EL (cell line): ENCODE measurements at places on chromosomes 1 and 21.
A peak's percentile ranks its signal among the peaks of the same experiment; 100 is the strongest.

DNA sequence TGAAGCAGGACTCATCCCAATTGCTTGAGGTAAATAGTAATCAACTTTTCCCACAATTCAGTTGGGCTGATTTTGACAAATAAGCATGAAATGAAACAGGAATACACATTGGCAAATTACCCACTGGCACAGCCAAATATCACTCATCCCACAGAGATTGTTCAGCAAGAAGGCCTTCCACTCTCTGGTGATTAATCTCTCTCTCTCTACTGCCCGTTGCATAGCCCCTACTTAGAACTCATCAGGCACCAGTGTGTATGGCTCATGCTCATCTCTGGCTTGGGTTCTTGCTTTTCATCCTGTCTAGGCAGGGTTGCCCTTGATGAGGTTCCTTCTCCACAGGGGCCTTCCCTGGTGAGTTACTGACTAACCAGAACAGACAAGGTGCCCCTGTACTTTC lies 1.1 kb downstream of the BSDC1 start:
- peak; percentile 35 for DNase-seq

- DNase-seq, result no peak
Measured at GRCh38 chr1:3852711-3853485, 4.1 kb downstream of the CEP104 start.

DNA sequence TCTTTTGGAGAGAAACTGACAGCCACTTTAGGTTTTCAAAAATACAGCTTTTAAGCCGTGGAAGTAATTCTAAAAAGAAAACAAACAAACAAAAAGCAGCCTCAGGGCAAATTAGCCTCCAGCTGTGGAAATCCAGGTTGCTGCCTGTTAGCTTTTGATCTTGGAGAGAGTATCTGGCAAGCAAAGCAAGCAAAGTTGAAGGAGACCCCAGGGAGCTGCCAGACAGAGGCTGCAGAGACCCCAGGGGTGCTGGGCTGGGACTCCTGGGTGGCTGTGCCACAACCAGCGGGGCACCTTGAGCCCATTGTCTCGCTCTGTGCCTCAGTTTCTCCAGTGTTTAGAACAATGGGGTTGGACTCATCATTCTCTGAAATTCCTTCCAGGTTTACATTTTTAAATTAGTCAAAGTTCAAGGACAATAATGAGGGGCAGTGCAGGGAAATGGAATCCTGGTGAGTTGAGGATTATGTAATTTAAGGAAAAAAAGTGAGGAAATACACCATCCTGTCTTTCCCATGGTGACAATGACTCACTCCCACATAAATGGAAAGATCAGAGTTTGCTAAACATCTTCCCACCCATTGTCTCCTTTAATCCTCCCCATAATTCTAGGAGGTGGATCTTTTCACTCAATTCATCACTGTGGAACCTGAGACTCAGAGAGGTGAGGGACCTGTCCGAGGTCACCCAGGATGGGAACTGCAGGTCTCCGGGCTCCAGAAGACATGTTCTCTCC lies 480.5 kb downstream of the MATN1 start:
- no peak for DNase-seq

DNA sequence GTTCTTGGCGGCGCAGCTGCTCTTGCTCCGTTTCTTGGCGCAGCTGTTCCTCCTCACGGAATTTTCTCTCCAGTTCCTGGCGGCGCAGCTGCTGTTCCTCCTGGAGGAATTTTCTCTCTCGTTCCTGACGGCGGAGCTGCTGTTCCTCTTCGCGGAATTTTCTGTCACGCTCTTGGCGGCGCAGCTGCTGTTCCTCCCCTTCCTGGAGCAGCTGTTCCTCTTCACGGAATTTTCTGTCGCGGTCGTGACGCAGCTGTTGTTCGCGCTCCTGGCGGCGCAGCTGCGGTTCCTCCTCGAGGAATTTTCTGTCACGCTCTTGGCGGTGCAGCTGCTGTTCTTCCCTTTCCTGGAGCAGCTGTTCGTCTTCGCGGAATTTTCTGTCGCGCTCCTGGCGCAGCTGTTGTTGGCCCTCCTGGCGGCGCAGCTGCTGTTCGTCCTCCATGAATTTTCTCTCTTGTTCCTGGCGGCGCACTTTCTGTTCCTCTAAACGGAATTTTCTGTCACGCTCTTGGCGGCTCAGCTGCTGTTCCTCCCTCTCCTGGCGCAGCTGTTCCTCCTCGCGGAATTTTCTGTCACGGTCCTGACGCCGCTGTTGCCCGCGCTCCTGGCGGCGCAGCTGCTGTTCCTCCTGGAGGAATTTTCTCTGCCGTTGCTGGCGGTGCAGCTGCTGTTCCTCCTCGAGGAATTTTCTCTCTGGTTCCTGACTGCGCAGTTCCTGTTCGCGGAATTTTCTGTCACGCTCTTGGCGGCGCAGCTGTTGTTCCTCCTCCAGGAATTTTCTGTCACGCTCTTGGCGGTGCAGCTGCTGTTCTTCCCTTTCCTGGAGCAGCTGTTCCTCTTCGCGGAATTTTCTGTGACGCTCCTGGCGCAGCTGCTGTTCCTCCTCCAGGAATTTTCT lies 7.0 kb downstream of the TCHH start:
- peak; percentile 68 for DNase-seq

- DNase-seq, result no peak
Measured at GRCh38 chr1:119766374-119766794, 2.3 kb downstream of the HMGCS2 start.

GRCh38 chr1:47434051-47434842 lies 3.6 kb upstream of the FOXD2 start:
- DNase-seq, result peak; percentile 47

DNA sequence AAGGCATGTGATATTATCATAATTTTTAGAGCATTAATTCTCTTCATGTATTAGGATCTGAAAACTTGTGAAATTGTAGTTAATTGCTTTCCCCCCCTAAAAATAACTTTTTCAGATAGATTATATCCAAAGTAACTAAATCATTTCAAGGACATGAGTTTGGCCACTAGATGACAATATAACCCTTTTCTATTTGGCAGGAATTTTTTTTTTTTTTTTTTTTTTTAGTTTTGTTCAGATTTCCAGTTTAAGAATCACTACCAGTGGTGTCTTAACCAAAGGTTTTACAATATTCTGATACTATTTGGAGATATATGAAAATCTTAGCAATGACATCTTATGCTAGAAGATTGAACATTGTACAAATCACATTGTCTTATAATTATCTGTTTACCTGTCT lies 370.8 kb downstream of the AMY1C start:
- DNase-seq, result no peak

DNA sequence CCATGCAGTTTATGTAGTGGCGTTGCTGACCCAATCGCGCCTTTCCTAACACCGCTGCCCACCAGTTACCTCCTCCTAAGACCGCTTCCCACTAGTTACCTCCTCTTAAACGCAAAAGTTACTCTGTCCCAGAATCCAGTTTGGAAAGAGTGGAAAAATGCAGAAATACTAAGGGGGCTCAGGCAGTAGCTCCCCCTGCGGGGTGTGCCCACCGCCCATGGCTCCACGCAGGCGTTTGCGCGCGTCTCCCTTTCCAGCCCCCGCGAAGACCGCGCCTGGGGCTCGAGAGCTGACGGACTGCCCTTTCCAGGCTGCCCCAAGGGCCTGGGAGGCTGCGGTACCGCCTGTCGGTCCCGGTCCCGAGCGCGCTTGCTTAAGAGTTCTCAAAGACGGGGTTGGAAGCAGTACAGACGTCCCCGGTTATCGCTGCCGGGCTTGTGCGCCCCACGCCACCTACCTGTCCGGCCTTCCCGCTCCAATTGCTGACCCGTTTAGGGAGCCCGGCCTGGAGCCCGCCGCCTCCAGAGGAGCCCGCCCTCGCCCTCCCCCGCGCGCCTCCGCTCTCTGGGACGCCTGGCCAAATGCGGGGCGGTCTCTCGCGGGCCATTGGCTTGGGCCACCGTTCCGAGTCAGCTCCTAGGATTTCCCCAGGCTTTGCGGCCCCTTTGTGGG lies 414.1 kb upstream of the ESRRG start:
- DNase-seq, result no peak

GRCh38 chr1:212415107-212415841 lies 588 bp upstream of the PACC1 start:
- no peak for DNase-seq

GRCh38 chr1:226082959-226083301 lies 20.4 kb downstream of the H3-3A start:
- DNase-seq, result peak; percentile 63

- DNase-seq, result no peak
Measured at GRCh38 chr1:84257617-84258016, 43.9 kb upstream of the SAMD13 start.

- DNase-seq, result peak; percentile 53
Measured at GRCh38 chr1:39167632-39168209, 36.8 kb upstream of the MACF1 start.

DNA sequence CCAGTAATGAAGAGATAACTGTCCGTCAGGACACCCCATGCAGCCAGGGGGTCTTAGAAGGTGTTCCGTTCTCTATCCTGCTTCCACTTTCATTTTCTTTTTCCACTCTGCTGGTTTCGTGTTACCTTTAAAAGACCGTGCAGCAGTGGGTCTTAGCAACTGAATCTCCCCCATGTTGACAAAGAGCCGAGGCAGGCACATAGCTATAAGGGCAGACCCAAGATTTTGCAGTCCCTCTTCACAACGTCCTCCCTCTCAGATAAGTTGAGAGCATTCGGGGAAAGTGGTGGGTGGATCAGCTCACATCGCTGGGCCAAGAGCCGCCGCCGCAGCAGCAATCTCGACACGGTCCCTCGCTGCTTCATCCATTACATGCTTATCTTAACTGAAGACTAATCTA lies 355.5 kb downstream of the LMO4 start:
- no peak for DNase-seq

DNA sequence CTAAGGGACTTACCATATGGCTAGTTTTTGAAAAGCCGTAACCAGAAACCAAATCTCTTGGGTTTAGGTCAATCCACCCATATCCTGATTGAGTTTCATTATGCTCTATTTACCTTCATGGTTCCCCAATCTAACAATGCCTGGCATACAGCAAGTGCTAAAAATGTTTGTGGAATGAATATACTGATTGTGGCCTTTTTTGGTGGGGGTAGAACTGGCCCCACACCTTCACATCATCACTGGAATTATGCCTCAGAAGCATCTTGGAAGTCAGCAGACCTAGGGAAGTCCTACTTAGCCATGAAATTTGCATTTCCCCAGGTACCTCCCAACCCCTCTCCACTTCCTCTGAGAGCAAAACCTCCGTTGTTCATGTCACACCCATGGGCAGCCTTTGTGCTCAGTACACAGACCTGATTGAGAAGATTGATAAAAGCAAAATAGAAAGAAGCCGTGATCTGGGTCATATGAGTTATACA lies 17.8 kb upstream of the SLAMF1 start:
- no peak for DNase-seq

- DNase-seq, result no peak
Measured at GRCh38 chr1:192973988-192974387, 85.2 kb downstream of the UCHL5 start.

GRCh38 chr1:62523860-62524259 lies 73.5 kb upstream of the ANGPTL3 start:
- no peak for DNase-seq

GRCh38 chr1:111723871-111724270 lies 15.3 kb downstream of the INKA2 start:
- DNase-seq, result no peak

- DNase-seq, result peak; percentile 94
Measured at GRCh38 chr1:202283379-202283844, 58.3 kb downstream of the UBE2T start.

DNA sequence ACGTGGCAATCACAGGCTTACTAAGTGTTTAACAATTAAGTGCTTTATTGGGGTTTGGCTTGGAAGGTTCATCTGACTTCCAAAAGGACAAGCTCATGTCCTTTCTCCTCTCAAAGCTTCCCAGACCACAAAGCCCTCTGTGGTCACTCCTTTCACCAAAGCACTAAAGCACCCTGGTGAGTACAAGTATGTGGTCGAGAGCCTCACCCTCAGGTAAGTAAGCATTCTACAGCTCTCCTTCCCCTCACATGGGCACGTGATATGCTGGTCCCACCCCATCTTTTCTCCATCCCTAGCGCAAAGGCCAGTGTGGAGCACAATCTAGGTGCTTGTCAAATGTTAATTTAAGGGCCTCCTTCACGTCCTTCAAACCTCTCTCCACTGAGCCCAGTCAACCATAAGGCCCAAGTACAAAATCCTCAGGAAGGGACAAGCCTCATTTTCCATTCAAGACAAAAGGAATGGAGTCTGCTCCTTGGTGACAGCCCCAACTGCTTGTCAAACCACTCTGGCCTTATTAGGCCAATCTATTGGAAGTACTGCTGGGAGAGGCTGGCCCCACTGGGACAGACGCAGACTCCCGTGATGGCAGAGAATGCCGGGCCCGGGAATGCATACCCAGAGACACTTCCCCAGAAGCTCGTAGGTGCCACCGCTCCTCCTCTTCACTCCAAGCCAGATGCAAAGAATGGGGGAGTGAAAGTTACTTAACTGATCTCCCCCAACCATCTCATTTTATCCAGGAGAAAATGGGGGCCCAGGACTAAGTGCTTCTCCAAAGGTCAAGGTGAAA lies 7.8 kb downstream of the STMN1 start:
- DNase-seq, result no peak

DNA sequence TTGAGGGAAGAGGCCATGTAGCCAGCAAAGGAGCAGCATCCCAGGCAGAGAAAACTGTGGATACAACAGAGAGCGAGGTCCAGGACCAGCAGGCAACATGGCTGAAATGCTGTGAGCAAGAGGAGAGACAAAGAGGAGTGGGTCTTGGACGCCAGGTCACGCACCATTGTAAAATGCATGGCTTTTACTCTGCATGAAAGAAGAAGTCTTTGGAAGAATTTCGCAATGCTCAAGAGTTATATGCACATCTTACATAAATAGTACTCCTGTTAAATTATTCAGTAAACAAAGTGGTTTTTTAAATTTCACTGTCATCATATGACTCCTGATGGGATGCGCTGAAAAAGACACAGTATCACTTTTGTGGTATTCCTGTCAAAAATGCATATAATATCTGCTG lies 3.5 kb downstream of the CD244 start:
- DNase-seq, result no peak

- no peak for DNase-seq
Measured at GRCh38 chr1:60695716-60696171, 386.6 kb upstream of the NFIA start.

GRCh38 chr1:57061369-57061768 lies 95.6 kb upstream of the C8B start:
- DNase-seq, result peak; percentile 6

DNA sequence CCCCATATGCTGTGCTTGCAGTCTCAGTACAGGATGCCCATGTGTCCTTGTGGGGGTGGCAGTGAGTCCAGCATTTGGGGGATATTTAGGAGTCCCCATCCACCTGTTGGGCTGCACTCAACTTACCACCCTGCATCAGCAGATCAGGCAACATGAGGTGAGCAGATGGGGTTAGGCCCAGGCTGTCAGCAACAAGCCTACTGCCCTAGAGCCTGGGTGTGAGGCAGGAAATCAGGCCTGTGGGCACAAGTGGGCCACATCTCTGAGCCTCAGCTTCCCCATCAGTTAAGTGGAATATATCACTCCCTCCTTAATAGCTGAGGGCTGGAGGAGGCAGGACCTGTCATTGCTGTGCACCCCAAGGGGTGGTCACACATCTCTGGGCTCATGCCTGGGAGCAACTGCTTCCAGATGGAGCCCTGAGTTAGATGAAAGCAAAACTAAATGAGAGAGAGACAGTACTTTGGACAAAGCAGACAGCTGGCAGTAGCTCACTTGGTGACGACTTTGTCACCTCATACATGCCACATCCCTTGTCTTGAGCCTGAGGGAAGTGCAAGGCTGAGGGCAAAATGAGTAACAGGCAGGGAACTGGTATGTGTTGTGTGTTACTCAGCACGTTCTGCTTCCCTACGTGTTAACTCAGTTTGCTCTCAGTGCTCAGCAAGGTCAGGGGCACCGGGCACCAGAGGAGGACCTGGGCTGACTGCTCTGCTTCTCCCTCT lies 48.4 kb downstream of the TRIM11 start:
- peak; percentile 42 for DNase-seq
